ENCODE measurements at places on chromosomes 6 and 20. TPM values are rescaled to one million over a fixed set of nuclear protein-coding genes. Genes with fewer than 3 reads are reported as not detected.
A peak's percentile ranks its signal among the peaks of the same experiment; 100 is the strongest.

DNA sequence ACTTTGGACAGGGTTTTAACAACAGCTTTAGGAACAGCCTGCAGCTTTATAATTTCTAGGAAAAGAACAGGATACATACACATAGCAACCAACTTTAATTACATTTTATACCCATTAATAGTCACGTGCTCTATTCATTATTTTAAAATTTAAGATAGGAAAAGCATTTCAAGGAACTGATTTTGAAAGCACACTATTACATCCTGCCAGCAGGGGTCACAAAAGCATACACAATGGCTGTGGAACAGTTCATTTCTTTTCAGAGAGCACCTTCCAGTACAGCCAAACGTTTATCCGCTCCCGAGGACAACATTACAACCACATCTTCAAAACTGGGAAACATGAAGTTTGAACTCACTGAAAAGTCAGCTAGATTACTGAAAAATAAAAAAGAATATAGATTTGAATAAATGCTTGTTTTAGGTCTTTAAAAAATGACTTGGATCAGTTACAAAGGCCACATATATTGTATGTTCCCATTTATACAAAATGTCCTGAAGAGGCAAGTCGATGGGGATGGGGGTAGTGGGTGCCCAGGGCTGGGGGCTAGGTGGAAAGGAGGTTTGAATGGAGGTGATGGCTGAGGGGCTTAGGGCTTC is 104.6 kb upstream of the EXOC2 start:
- peak; percentile 49 for DNase-seq

GRCh38 chr6:144343701-144344428 is 58.7 kb downstream of the UTRN start:
- no peak for DNase-seq

DNA sequence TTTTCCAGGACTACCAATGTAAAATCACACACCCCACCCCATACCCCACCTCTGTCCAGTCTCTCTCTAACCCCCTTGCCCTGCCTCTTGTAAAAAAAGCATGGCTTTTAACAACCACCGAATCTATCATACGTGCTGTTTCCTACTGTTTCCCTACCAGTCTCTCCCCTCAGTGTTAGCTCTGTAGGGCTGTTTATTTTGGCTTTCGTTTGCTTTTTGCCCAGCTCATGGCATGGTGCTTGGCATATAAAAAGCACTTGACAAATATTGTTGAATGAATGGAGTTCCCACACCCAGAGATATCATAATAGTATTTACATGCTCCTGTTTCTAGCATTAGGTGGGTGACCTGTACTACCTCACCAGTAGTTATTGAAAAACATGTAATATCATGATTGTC is 148.2 kb downstream of the OPRM1 start:
- no peak for DNase-seq

DNA sequence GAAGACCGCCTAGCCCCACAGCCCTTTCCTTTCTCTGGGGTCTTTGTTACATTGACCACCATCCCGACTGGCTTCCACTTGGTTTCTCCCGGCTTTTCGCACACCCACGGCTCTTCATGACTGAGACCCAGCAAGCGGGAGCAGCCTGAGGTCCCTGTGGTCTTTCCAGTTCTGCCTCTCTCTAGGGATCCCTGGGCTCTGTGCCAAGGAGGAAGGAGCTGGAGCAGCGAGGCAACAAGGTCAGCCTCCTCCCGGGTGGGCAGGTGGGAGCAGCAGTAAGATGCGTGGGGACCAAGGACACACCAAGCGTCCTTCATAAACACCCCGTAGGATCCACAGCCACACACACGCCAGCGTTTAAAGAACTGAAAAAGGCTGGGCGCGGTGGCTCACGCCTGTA is 29.6 kb upstream of the MRGBP start:
- peak; percentile 60 for DNase-seq

C6orf141 gene
- total RNA-seq: 0.60 TPM

- no peak for DNase-seq
Observed at GRCh38 chr6:46059608-46060007, 43.9 kb upstream of the CLIC5 start.

USP49 gene
- total RNA-seq: 0.60 TPM

NKX2-4 gene
- not detected for total RNA-seq

DNA sequence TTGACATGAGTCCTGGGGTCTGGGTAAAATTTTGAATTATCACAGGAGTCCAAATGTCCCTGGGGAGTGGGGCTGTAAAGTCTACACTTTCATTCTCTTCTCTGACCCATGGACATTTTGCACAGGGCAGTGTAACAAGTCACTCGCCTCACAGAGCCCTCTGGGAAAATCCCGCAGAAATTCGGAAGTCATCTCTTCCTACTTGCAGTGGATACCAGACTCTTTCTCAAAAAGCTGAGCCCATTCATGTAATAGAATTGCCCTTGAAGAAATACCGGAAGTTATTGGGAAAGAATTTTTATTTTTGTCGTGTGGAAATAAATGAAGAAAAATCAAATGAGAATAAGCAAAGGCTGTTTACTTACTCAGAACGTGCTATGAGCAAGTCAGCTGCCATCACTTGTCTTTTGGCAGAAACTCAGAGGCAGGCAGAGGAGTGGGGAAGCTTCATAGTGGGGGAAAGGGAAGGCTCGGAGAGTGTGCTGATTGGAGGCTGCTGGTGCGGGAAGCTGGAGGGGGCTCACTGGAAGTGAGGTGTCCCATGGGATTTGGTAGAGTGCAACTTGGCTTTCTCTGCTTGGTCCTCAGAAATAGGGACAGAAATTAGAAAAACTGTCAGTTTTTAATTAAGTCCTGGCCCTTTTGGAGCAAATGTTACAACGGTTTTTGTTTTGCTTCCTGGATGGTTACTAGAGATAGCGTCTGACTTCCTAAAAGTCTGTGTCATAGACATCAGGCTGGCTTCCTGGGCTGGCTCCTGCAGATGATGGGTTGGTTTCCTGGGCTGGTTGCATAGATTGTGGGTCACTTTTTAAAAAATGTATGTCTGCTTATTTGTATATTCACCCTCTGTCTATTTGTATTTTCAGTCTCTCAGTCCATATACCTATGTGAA is 79.8 kb upstream of the EEF1E1 start:
- no peak for DNase-seq

GRCh38 chr6:43742931-43743632 is 26.9 kb upstream of the VEGFA start:
- no peak for DNase-seq

- DNase-seq: no peak
Observed at GRCh38 chr20:58096880-58097423, 131.5 kb downstream of the ANKRD60 start.

DNA sequence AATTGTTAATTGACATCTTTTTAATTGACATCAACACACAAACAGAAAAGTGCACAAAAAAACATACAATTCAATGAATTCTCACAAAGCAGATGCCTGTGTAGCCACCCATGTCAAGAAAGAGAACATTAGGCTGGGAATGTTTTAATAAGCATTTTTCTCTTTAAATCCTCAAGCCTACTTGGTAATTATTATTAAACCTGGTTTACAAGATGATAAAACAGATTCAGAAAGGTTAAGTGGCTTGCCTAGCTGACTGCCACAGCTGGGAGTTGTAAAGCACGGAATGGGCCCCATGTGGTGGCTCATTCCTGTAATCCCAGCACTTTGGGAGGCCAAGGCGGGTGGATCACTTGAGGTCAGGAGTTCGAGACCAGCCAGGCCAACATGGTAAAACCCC is 90.0 kb upstream of the AKAP12 start:
- DNase-seq: no peak

DNA sequence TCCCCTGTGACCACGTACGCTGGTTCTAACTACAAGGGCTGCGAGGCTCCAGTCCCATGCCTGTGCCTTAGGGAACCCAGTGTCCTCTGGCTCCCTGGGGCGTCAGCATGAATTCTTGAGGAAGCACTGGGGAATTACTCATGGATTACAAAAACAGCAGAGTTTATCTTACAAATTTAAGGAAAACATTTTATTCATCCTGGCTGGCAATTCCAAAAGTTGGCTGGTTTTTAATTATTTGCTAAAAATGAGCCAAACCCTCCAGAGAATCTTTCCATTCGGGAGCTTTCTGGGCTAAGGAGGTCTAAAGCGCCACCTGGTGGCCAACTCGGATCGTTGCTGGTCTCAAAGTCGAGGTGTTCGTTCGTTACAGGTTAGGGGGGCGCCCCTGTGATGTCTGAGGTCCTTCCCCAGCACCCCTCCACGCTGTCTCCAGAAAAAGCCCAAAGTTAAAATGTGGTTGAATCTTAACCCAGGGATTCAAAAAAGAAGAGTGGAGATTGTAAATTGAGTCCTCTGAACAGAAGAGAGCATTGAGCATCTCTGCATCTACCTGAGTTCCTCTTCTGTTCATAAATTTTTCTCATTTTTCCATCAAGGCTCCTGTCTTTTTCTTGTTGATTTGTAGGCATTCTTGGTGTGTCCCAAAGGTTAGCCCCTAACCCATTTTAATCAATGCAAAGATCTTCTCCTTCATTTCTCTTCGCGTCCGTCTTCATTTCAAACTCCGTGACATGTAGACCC is 99.4 kb downstream of the BFSP1 start:
- peak; percentile 54 for DNase-seq

DNA sequence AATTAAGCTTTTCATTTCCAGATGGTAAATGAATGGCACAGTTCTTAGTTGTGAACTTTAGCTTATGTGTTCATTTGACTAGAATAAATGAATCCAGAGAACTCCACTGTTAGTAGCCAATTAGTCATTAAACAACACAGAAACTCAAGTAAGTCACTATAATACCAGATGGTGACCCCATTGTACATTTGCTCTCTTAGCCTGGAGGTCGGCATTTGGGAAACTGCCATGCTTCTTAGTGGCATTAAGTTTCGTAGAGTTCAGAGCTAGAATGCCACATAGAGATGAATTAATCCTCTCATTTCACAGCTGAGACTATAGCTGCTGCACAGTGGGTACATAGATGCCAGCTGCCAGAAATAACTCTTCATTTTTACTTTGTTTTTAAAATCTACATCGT is 10.8 kb upstream of the DTNBP1 start:
- DNase-seq: peak; percentile 26

- no peak for DNase-seq
Observed at GRCh38 chr6:155578251-155578650, 122.6 kb upstream of the NOX3 start.

DNA sequence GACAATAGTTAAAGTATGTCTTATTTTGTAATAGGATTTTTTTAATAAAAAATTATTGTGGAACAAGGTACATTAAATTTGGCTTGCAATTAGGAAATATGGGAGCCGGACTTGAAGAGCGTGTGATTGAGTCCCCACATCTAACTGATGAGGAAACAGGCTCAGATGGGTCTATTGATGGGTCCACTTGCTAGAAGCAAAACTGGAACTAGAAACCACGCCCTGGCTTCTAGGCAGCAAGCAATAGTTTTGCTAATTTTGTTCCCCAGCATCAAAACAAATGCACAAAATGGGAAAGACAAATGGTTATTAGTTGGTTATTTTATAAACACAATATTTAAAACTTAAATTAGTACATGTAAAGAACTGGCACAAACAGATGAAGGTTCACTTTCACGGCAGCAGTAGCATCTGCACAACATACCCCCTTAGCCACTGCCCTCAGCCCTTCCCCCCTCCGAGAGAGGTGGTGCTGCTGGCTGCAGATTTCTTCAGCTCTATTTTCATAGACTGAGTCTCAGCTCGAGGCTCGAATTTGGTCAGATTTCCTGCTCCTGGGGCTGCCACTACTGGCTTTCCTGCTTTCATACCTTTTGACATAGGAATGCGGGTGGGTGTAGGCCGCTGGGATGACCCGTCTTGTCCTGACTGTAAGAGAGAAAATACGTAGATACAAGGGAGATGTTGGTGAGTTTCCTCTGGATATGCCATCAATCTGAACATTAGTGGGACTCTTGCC is 23.8 kb upstream of the TMEM30A start:
- no peak for DNase-seq

DNA sequence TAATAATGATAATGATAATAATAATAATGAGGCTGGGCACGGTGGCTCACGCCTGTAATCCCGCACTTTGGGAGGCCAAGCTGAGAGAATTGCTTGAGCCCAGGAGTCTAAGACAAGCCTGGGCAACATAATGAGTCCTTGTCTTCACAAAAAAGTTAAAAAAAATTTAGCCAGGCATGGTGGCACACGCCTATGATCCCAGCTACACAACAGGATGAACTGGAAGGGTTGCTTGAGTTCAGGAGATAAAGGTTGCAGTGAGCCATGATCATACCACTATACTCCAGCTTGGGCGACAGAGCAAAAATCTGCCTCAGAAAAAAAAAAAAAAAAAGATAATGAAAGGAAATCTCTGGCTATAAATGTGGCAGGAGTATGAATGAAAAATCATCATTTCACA is 213.4 kb downstream of the HIVEP2 start:
- no peak for DNase-seq

JPH2 gene
- total RNA-seq: 24.2 TPM

KIF25 gene
- total RNA-seq: 0.39 TPM

- DNase-seq: peak; percentile 91
Observed at GRCh38 chr6:90219209-90219985, 77.2 kb downstream of the BACH2 start.

FNDC1 gene
- total RNA-seq: not detected
